ENCODE measurements at places on chromosomes 1 and 21.

- no peak for DNase-seq
Observed at GRCh38 chr21:27817074-27817473, 850.2 kb upstream of the ADAMTS5 start.

- DNase-seq: no peak
Observed at GRCh38 chr1:25247829-25248754, 838 bp upstream of the RSRP1 start.

DNA sequence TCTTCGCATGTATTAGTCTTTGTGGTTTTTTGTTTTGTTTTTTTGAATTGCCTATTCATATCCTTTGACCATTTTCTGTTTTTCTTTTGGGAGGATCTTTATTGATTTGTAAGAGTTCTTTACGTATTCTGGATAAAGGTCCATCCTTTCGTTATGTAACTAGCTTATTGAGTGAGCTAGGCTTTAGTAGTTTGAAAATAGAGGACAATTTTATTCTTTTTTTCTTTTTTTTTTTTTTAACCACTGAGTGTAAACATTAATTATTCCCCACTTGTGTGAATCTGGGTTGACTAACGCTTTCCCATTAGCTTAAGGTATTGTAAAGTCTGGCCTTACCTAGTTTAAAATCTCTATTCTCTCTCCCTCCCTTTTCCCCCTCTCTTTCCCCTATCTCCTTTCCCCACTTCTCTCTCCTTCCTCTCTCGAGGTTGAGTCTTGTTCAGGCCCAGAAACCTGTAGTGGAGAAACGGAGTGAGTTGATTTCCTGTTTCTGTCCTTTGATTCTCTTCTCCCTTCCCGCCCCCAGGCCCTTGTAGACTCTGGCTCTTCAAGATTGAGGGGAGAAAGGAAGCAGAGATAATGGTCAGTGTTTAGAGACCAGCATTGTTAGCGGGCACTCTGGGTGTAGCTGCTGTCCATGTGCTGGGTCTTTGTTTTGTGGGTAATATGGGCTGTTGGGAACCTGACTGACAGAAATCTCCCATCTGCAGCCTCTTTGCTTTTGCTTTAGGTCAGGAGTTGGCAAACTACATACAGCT is 1.5 kb downstream of the MORC3 start:
- peak; percentile 20 for DNase-seq

DNA sequence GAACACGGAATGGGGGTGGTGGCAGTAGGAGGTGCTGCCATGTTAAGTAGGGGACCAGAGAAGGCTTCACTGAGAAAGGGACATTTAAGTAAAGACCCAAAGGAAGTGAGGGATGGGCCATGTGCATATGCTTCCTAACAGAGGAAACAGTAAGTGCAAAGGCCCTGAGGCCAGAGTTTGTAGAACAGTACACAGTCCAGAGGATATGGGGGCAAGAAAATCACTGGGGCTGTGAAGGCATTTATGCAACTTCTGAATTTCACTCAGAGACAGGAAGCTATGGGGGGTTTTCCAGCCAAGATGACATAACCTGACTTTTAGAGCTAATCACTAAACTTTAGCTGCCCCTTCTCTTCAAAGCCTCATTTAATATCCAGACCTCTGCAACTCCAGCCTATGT is 202.5 kb upstream of the EDN2 start:
- no peak for DNase-seq

All from SK-N-DZ (cell line).